Stimulated activated CD4-positive, alpha-beta T cell treated with anti-CD3 and anti-CD28 coated beads, Interleukin-4, amount 100 ng/mL, for 48 hours (primary cell): ENCODE measurements at places on chromosomes 6 and 20.
A peak's percentile ranks its signal among the peaks of the same experiment; 100 is the strongest.

DNA sequence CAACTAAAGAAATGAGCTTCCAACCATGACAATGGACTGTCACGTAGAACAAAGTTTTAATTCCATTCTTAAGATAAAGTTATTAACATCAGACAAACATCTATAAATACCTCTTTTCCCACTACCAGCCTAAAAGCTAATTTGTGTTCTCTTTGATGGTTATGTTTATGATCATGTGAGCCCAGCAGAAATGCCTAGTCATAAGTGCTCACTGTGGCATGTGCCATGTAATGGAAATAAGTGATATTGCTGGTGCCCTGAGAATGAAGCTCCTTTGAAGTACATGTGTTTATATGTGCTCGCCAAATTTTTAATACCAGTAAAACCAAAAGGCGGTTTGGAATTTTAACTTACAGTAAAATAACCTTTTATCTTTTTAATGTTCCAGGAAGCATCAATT is 205.8 kb downstream of the ISM1 start:
- no peak for DNase-seq

DNA sequence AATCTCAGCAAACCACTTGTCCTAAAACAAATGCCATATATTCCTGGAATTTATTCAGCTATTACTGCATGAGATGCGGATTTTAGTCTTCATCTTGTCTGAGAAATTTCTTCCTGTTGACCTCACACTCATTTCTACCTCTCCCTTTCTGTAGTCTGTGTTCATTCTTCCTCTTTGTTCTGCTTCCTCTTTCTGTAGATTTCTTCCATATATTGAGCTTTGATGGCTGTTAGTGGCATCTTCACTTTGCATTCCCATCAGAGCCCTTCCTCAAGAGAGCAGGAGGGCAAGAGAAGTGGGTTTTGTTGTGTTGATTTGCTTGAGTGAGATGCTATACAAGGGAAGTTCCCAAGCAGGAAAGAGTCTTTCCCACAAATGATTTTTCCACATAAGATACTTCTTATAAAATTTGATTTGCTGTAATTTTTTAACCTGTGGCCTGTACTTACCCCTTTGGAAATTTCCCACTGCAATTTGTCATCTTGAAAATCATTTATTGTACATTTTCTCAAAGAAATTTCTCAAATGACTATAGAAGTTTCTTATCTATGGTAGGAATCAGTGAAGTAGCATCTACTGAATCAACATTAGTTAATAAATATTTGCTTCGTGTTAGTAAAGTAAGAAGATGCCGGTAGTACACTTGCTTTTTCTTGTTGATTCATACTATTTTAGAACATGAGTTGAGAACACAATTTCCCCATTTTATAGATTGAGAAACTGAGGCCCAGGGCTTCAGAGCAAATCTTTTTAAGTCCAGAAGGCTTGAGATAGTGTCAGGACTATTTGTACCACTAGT is 43.8 kb downstream of the MAP3K4 start:
- no peak for DNase-seq

DNA sequence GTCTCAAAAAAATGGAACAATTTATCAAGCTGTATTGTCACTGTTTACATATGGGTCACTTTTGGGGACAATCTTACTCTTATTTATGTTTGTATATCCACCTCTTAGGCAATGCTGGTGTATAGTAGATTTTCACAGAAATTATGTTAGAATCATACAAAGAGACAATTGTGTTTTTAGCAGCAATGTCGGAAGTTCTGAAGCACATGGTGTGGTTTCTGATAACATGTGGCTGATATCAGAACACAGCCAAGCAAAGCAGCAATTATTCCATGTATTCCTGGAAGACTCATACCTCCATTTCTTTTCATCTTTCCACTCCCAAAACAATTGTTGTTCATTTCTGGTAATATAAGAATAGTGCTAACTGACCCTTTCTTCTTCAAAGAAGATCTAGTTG is 17.5 kb upstream of the LOC128125822 start:
- no peak for DNase-seq

DNA sequence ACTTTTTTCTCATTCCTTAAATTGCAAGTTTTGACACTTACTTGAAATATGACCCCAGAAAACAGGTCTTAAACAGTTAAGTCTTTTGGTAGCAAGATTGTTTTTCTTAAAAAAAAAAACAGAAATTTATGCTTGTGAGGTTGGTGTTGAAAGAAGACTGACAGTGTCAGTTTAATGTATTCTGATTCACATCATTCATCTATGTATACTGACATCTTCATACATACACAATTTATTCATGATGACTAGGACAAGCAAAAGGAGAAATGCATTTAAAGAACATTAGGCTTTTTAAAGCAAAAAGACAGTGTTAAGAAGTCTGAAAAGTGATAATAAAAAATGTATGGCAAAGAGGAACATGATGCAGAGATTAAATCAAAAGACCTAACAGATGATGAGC is 27.0 kb downstream of the MCHR2 start:
- DNase-seq, result no peak

DNA sequence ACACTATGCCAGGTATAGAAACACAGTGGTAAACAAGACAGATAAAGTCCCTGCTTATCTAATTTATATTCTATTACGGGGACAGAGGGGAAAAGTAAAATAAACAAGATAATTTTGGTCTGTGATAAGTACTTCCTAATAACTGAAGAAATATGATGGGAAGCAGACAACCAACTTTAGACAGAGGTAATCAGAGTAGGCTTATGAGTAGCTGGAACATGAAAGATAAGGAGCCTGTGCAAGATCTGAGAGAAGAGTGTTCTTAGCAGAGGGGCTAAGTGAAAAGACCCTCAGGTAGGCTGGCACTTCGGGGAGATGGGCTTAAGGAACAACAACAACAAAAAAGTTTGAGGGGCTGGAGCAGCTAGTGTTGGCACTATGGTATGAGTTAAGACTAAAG is 4.1 kb downstream of the RNF8 start:
- DNase-seq, result no peak

DNA sequence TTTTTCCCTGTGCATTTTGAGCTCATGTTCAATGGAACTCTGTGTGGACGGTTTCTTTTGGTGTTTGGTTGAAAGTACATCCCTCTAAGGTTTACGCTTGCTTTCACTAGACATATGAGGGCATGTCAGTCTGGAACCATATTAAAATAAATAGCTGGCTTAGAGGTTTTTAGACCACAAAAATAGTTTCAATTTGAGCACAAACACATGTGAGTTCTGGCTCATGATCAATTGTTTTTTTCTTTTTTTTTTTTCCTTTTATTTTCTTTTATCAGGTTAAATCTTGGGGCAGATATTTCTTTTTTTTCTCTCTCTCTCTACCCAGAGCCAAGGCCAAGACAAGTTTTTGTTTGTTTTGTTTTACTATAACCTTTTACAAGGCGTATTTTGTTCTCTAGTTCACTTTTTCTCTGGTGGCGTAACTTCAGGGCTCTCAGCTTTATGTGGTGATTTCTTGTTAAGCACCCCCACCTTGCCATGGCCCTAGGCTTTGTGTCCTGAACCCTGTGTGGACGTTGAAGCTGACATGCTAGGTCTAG is 92.9 kb downstream of the SHLD1 start:
- DNase-seq, result no peak

GRCh38 chr6:71420693-71421328 is 132.2 kb downstream of the OGFRL1 start:
- peak; percentile 11 for DNase-seq

DNA sequence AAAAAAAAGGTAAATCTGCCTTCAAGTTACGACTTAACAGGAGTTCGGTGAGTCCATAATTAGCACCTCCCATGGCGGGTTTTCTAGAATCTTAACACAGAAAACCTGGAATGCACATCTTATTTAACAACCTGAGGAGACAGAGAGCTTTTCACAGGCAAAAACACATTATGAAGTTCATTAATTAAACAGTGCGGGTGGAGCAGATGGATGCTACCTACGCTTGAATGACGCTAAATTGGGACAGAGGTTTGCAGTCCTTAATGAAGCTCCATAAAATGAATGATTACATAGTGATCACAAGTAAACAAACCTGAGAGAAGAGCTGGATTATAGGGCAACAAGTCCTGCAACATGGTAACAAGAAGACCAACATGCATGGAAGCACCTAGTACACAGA is 81.0 kb downstream of the INSM1 start:
- no peak for DNase-seq

- DNase-seq, result no peak
Observed at GRCh38 chr6:113009682-113010081, 662.6 kb downstream of the RFPL4B start.

DNA sequence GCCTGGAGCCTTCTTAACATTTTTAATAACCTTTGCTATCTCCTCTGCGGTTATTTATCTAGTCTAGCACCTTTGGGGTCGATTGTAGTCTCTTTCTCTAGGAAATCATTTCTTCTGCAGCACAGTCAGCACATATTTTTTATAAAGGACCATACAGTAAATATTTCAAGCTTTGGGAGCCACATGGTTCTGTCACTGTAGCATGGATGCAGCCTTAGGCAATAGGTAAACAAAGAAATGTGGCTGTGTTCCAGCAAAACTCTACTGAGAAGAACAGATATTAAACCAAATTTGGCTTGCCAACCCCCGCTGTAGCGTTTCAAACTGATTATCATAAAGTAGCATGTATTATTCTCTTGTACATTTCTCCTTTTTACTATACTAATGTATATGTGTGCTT is 95.7 kb downstream of the SLC23A2 start:
- DNase-seq, result no peak

DNA sequence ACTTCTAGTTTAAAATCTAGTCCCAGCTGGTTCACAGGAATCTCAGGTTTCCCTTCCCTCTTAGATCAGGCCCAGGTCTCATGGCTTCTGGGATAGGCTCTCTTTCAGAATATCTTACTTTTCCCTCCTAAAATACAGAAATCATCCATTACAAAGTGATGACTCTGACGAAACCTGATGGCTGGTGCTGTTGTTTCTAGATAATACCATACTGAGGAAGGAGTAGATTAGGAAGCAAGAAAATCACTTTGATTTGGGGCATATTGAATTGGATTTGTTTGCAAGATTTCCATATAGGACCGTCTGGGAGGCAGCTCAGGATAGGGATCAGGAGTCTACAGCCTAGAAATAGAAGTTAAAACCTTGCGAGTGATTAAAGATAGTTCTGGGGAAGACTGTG is 3.6 kb downstream of the ZKSCAN3 start:
- no peak for DNase-seq

DNA sequence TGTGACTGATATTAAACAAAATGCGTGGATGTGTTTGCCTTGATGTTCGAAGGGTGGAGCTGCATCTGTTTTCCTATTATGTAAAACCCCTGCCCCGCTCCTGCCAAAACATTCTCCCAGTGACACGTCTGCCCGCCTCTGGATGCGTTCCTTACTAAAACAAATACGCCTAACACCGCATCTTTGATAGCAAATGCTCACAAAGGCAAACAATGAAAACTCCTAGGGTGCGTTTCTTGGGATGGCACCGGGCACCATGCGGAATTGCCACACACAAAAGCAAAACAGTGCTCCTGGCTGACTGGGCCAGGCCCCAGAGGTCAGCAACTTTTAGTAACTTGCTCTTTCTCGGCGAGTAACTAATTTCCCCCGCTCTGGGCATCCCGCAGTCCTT is 9.0 kb upstream of the FOXC1 start:
- no peak for DNase-seq

GRCh38 chr6:167855825-167856425 is 29.2 kb downstream of the AFDN start:
- no peak for DNase-seq

GRCh38 chr6:7250812-7251211 is 62.2 kb downstream of the SSR1 start:
- DNase-seq, result no peak
